ENCODE measurements at places on chromosomes 3 and 15.

DNA sequence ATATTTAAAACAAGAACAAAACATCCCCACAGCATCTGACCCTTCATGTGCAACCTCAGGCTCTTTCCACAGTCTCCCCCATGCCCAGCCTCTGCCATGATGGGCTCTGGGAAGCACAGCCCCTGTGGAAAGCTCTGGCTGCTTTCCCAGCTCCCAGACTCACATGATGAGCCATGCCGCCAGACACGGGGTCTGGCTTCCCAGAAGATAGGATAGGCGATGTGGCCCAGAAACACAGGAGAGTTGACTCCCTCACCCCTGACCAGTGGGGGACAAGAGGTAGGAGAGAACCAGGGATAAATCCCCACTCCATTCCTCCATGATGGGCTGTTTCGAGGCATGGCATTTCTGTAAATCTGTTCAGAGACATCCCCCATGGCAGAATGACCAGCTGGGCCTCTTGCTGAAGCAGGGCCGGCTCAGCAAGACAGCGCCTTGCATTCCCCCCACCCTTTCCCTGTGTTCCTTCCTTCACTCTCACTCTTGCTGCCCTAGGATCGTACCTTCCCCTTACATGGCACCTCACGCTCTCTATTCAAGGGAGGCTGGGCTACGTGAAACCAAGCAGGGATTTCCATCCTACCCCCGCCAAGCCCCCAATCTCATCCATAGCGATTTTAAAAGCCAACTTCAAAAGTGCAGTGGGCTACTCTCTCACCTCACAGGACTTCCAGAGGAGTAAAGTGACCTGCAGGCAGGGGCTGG lies 192.4 kb downstream of the ABHD5 start:
- H3K36me3 ChIP-seq: no peaks in the 10 kb centered on the region
- no peak overlapping the region for H3K27ac ChIP-seq
- no peaks in the 10 kb centered on the region for H3K4me1 ChIP-seq
- H3K27me3 ChIP-seq: no peaks in the 10 kb centered on the region
- no peak for DNase-seq
- H3K4me3 ChIP-seq: no peak overlapping the region

- H3K4me3 ChIP-seq: no peak overlapping the region
- DNase-seq: no peak
- H3K36me3 ChIP-seq: no peaks in the 10 kb centered on the region
- no peaks in the 10 kb centered on the region for H3K27me3 ChIP-seq
Measured at GRCh38 chr15:62951481-62951880, 91.1 kb upstream of the TPM1 start.

DNA sequence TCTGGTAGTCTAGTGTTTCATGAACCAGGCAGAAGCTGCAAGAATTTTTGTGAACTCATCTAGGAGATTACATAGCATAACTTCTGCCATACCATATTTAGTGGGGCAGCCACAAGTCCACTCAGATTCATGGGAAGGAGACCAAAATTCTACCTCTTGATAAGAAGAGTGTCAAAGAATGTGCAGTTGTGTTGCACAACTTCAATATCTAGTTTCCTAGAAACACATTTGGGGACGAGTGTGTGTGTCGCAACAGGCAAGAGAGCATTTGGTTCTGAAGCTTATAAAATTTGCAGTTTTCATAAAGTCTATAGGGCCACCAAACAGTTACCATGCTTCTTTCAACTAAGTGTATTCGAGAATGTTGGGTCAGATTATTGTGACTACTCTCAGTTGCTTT lies 115.3 kb downstream of the KCNH8 start:
- no peaks in the 10 kb centered on the region for H3K27me3 ChIP-seq
- H3K27ac ChIP-seq: no peak overlapping the region
- no peaks in the 10 kb centered on the region for H3K36me3 ChIP-seq
- H3K4me1 ChIP-seq: no peaks in the 10 kb centered on the region

DNA sequence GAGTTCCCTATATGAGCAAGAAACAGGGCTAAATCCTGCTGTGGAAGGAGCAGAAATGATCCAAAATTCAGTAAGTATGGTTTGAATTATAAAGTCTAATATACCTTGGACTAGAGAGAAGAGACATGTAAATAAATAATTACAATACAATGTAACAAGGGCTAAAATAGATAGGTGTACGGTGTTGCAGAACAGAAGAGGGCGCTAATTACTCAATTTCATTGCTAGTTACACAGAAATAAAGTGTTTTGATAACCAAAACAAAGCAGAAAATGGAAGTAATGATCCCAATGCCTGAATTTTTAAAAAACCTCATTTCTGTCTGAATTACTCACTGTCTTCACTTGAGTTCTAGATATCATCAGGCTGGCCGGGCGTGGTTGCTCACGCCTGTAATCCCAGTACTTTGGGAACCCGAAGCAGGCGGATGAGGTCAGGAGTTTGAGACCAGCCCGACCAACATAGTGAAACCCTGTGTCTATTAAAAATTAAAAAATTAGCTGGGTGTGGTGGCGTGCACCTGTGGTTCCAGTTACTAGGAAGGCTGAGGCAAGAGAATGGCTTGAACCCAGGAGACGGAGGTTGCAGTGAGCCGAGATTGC lies 8.3 kb upstream of the PLCH1 start:
- H3K27ac ChIP-seq: no peak overlapping the region
- H3K4me3 ChIP-seq: no peak overlapping the region

DNA sequence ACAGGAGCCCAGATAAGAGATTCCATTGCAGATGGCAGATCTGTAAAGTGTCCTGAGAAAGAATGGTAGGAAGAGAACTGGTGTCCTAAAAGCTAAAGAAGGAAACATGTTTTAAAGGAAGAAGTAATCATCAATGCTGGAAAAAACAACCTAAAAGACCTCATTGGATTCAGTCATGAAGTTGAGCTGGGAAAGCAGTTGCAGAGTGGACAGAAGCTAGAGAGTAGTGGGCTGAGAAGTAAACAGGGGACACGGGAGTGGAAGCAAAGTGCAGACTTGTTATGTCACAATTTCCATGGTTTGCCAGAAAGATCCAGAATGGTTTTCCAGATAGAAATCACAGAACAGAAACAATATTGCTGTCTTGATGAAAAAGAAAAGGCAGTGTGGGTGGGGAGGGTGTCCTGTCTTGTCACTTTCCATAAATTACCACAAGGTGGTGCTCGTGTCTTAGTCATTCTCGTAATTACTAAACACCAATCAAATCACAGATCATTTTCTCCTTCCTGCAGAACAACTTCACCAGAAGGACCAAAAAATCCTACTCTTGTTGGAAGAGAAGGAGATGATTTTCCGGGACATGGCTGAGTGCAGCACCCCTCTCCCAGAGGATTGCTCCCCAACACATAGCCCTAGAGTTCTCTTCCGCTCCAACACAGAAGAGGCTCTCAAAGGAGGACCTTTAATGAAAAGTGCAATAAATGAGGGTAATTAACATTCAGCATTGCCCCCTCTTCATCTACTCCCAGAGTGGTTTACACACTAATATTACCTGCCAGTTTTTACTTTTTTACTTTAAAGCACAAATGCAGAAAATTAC lies 64.5 kb downstream of the KLHL25 start:
- H3K4me1 ChIP-seq: no peaks in the 10 kb centered on the region
- H3K27ac ChIP-seq: no peak overlapping the region
- H3K4me3 ChIP-seq: no peak overlapping the region
- H3K27me3 ChIP-seq: no peaks in the 10 kb centered on the region
- H3K36me3 ChIP-seq: peaks cover 34% of the 10 kb centered on the region

DNA sequence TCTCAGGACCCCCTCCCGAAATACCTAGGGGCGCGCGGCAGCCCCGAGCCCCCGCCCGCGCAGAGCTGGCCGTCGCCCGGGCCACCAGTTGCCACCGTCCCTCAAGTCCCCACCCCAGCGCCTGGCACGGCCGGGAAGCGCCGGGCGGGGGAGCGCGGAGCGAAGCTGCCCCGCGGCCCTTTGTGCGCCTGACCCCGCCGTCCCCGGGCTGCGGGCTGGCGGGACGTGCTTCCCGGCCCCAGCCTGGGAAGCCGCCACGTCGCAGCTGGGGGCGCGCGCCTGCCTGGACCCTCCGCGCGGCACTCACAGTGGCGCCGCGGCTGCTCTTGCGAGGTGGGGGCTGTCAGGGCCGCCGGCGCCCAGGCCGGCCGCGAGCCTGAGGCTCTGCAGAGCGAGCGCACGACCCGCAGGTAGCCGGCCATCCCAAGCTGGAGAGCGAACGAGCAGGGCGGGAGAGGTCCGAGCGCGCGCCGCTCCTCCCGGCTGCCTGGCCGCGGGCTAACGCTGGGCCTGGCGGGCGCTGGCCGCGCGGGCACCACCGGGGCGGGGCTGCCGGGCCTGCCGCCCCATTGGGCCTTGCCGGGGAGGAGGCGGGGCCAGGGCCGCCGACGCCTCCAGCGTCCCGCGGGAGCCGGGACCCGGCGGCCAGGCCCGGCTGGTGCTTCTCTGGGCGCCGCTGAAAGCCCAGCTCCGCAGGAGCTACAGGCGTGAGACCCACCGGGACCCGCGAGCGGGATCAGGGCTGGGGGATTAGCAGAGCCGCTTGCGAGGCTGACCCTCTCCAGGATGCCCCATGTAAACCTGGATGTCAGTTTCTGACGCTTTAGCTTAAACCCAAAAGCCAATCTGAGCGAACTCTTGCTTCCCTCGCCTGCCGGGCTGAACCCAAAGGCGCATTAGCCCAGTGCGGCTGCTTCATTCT lies at the start of gene IDH2:
Gene IDH2 (minus strand): TSS at position 500 of the 922 bp plus-strand sequence. CDS start 78 bp downstream, at position 422.
- DNase-seq: peak; percentile 67
- no peaks in the 10 kb centered on the region for H3K27me3 ChIP-seq
- H3K36me3 ChIP-seq: no peaks in the 10 kb centered on the region
- H3K4me1 ChIP-seq: peaks cover 47% of the 10 kb centered on the region
- peak within 1 kb of the TSS; percentile 69 for H3K4me3 ChIP-seq
- peak within 1 kb of the TSS; percentile 79 for H3K27ac ChIP-seq

DNA sequence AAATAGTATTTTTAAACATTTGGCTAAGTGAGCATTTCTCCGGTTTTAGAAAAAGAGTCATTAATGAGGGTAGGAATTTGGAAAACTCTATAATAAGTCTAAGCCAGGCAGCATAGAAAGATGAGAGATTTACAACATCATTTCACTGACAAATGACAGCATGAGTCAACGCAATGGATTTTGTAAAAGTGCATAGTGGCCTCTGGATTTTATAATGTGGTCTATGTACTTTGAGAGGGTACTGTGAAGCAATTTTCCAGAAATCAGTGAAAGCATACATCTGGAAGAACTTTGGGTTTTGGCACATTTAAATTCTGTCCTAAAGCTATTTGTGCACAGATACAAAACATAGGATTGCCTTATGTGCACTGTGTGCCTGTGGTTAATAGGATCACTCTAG lies 130.8 kb upstream of the CCNL1 start:
- no peaks in the 10 kb centered on the region for H3K36me3 ChIP-seq
- peaks cover 15% of the 10 kb centered on the region for H3K4me1 ChIP-seq
- no peak overlapping the region for H3K4me3 ChIP-seq
- H3K27ac ChIP-seq: no peak overlapping the region

- H3K36me3 ChIP-seq: peaks cover 11% of the 10 kb centered on the region
- no peaks in the 10 kb centered on the region for H3K27me3 ChIP-seq
- peak overlapping the region; percentile 45 for H3K4me3 ChIP-seq
- peak overlapping the region; percentile 99 for H3K27ac ChIP-seq
- DNase-seq: peak; percentile 74
- H3K4me1 ChIP-seq: peaks cover 69% of the 10 kb centered on the region
Measured at GRCh38 chr15:92909136-92909781, 9.1 kb downstream of the CHD2 start.

DNA sequence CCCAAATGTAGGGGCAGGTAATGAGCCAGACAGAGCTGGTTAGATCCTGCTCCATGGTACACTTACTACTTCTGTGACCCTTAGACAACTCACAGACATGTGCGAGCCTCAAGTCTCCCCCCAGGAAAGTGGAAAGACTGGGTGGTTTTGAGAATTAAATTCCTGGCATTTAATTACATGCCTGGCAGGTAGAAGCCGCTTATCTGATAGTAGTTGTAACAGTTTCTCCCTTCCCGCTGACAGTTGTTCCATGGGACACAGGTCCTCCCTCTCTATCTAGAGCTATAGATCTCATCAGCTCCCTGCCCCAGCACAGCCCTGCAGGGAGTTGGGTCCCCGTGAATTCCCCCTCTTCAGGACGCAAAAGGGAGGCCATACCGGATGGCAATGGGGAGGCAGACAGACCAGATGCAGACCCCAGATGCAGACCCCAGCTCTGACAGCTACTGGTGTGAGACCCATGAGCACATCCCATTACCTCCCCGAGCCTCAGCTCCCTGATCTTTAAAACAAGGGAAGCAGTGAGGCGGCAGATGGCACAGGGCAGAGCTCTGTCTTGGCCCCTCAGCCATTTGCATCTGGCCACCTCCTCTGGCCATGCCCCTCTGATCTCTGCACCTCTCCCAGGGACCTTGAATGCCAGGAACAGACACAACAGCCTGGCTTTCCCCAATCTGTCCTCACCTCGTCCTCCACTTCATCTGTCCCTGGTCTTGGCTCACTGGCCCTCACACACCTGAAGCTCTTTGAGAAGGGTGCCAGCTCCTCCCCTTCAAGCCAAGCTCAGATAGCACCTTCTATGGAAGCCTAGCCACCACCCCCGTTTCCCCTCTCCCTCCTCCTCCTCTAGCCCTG lies 34.1 kb upstream of the NR2C2 start:
- no peak overlapping the region for H3K27ac ChIP-seq
- H3K27me3 ChIP-seq: peaks cover 13% of the 10 kb centered on the region

- no peaks in the 10 kb centered on the region for H3K36me3 ChIP-seq
- no peak overlapping the region for H3K4me3 ChIP-seq
- no peak for DNase-seq
Measured at GRCh38 chr15:55989383-55989782, 4.0 kb downstream of the NEDD4 start.

- H3K27ac ChIP-seq: no peak overlapping the region
- H3K36me3 ChIP-seq: no peaks in the 10 kb centered on the region
- H3K27me3 ChIP-seq: no peaks in the 10 kb centered on the region
- H3K4me3 ChIP-seq: no peak overlapping the region
- peak; percentile 34 for DNase-seq
- H3K4me1 ChIP-seq: peaks cover 8% of the 10 kb centered on the region
Measured at GRCh38 chr3:45612918-45613602, 18.5 kb downstream of the LIMD1 start.

DNA sequence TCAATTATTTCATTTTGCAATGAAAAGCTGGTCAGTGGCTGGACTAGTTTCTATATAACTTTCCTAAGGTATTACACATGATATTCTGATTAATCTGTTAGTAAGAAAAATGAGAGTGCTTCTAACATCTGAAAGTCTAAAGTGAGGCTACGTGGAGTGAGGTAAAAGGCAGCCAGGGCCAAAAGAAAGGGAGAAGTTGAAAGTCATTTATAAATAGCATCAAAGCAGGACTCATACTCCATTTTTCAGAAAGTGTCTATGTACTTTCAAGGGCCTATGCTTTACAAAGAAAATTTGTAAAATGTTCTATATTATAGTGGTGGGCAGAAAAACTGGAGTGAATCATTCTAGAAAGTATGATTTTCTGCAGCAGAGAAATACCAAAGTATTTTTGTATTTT lies 80.0 kb downstream of the CSNK1G1 start:
- no peak for DNase-seq
- H3K36me3 ChIP-seq: no peaks in the 10 kb centered on the region
- H3K27me3 ChIP-seq: no peaks in the 10 kb centered on the region
- H3K27ac ChIP-seq: no peak overlapping the region
- no peak overlapping the region for H3K4me3 ChIP-seq

All from astrocyte (in vitro differentiated cells and primary cell).